ENCODE measurements at places on chromosomes 1 and 21.

DNA sequence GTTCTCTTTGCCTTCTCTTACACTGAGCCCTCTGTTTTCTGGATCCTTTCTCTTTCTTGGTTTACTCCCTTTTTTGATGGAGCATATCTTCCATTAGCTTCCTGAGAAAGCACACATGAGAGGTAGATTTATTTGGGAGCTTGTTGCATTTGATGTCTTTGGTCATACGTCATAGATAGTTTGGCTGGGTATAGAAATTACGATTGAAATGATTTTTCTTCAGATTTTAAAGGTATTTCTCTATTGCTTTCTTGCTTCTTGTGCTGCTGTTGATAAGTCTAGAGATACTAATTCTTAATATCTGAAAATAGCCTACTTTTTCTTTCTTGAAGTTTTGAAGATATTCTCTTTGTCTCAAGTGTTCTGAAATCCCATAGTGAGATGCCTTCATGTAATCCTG, 45.3 kb upstream of the RUNX3 start:
- DNase-seq = no peak

DNA sequence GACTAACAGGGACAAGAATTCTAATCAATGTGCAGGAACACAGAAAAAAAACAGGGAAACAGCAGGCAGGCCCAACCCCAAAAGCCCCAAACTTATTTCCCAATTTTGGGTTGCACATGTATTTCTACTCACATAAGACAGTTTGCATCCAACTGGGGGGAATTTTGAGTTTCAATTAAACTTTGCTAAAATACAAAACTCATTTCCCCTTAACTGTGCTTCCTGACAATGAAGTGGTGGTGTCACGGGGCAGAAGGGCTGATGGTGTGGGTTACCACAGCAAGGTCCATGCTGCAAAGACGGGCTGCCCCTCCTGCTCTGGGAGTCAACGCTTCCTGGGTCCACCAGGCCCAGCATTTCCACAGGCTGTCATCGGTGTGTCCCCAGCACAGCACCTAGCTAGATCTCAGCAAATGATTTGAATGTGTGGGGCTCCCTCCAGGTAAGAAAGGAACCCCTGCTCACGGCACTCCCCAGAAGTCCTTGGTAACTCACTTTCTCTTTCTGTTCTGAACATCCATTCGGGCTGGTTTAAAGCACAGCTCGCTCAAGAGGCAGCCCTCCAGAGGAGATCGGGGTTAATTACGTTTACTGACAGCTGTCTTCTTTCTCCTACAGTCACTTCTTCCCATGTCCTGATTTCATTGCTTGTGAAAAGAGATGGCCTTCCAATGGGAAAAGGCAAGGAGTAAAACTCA, 27.4 kb downstream of the HIVEP3 start:
- DNase-seq = no peak

DNA sequence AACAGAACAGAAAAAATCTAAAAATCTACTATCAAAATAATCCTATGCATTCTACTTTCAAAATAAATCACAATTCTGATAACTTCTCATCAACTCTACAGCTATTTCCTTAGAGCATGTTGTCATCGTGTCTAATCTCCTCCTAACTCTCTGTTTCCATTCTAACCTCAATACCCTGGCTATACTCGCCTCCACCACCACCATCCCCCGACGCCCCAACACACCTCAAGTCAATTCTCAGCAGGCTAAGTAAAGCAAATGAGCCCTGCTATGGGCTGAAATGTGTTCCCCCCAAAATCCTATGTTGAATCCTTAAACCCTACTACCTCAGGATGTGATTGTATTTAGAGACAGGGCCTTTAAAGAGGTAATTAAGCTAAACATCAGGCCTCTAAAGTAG, 34.6 kb downstream of the NRDC start:
- no peak for DNase-seq

- DNase-seq = no peak
Measured at GRCh38 chr1:166064951-166065350, 101.8 kb downstream of the FAM78B start.

- peak; percentile 18 for DNase-seq
Measured at GRCh38 chr1:1959840-1960479, 40.9 kb upstream of the TMEM52 start.

- DNase-seq = no peak
Measured at GRCh38 chr1:52588535-52588934, 13.6 kb upstream of the GPX7 start.

GRCh38 chr1:83860490-83861221, 138.3 kb downstream of the TTLL7 start:
- DNase-seq = no peak

DNA sequence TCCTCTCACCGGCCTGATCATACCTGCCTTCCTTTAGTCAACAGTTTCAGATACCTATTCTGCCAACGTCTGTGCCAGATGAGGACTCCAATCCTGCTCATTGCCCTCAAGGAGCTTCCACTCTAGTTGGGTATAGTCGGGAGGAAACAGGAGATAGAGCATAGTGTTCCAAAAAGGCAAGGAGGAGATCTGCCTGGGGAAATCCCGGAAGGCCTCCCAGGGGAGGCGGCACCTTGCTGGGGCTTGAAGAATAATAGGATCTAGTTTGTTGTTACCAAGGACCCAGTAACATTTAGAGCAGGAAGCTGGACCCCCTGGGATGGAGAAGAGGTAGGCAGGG, 12.3 kb downstream of the LDLRAP1 start:
- no peak for DNase-seq

GRCh38 chr1:52727114-52727586, 897 bp downstream of the ZYG11B start:
- DNase-seq = no peak

GRCh38 chr1:31615939-31616338, 1.6 kb upstream of the HCRTR1 start:
- DNase-seq = no peak

DNA sequence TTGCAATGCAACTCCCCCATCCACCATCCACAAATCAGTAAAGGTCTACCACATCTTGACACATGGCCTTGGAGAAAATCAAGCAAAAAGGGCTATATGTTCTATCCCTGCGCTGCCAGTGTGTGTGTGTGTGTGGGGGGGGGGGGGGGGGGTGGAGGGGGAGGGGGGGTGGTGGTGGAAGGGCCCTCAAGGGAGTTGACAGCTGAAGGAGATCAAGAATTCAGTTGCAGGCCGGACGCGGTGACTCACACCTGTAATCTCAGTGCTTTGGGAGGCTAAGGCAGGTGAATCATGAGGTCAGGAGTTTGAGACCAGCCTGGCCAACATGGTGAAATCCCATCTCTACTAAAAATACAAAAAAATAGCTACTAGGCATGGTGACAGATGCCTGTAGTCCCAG, 37.6 kb upstream of the CLIC4 start:
- DNase-seq = no peak

DNA sequence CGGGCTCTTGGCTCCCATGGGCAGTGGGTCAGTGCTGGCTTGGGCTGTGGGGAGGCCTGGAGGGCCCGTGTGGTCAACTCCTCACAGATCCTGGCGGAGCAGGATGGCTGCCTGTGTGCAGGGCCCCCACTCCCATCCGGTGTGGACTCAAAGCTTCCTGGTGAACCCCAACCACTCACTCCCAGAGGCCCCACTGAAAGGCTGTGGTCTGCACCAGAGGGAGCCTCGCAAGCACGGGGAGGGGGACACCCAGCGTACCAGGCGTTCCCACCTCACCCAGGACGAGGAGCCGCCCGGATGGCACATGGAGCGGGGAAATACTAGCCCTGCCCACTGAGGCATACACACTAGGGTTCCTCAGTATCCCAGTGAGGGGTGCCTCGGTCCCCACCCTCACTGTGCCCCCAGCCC, 75.4 kb upstream of the ACTRT2 start:
- no peak for DNase-seq

DNA sequence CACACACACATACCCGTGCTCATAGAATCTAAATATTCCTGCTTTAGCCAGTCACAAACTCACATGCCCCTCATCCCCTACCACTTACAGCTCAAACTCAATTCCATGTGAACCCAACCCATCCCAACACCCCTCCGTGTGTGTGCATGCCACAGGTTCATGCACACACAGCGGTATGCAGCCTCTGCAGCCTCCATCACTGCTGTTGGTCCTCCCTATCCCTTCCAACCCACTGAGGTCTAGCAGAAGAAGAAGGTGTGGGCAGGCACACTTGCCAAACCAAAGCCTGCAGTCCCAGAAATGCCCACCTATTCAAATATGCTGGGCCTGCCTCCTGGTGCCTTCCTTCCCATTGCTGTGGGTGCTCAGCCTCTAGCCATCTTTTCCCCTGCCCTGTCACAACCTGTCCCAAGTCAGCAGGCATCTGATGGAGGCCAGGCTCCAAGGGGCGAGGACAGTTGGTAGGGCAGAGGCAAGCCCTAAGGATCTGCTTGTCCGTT, 26.2 kb downstream of the SLC2A1 start:
- DNase-seq = no peak

DNA sequence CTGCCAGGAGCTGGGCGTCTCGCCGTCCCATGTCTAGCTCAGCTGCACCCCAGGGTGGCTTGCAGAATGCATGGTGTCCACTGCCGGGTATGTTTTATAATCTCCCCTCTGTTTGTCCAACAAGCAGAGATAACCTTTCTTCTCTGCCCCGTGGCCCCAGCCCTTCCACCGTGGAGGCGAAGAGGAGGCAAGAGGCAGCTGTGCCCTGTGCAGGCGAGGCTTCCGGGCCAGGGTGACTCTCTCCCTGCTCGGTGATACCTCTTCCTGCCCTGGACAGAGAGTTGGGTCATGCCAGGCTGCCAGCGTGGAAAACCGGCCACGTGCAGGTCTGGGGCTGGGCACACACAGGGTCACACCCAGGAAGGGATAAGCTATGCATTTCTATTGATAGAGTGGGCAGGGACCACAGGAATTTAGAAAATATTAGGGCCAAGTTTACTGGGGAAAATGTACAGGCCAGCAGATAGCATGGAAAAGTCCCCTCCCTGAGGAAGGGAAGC, at the start of gene TFF2:
TFF2 (minus strand) TSS at position 68 of the 500 bp plus-strand sequence; CDS start at position 31, 37 bp downstream.
- DNase-seq = no peak

Data from GM04504 (cell line).